ENCODE measurements at places on chromosomes 7 and 10.

DNA sequence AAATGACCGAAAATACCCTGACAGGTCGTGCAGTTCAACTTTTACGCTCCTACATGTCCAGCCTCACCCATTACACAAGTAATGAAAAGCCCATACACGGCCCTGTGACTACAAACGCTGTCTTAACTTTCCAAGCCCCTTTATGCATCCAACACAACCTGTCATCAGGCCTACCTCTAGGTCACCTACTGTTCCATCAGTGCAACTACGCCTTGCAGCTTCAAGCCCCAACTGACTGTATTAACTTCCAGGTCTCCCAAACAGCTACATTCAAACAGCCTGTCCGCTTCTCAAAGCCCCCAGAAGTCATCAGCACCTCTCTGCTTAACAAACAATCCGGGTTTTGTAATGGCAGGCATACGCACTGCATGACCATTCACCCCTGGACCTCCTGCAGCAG lies 19.2 kb downstream of the ZNF107 start:
- DNase-seq, result no peak

DNA sequence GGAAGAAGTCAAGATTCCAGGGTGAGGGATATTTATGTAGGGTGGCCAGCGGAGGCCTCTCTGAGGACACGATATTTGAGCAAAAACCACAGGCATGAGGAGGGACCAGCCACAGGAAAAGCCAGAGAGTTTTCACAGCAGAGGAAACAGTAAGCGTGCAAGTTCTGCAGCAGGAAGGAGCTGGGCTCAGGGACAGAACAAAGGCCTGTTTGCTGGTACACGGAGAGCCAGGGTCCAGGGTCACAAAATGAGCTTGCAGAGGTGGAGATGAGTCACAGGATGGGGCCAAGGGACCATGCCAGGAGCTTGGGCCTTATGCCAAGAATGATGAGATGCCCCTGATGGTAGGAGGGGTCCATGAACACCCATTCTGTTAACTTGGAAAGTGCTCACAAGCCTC lies 283.5 kb downstream of the PLXNA4 start:
- no peak for DNase-seq

DNA sequence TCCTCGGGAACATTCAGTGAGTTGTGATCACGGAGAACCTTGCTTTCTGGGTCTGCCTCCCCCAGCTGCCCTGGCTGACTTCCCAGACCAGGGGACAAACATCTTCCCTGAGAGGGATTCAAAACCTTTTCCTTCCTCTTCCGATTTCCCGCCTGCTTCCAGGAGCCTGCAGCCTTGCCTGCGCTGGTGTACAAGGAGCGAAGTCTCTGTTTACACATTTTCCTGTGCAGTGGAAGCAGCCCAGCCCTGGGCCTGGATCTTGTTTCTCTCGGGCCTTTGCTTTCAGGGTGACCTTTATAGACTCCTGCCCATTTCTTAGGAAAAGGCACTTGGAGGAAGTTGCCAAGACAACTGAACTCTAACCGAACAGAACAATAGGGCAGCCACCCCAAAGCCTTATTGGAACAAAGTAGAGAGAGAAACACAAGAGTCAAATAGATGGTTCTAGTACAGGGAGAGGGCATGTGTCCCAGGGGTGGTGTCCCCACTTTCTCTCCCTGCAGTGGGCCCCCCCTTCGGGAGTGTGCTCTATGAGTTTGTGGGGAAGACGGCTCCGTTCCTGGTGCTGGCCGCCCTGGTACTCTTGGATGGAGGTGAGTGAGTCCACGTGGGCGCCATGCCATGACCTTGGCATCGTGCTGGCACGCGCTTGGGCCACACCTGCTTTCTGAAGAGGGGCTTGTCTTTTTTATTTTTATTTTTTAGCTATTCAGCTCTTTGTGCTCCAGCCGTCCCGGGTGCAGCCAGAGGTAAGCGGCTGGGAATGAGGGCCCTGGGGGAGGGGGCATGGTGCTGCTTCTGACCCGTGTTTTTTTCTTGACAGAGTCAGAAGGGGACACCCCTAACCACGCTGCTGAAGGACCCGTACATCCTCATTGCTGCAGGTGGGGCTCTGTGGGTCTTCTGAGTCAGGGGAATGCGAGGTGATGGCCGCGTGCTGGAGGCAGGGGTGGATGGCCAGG lies 14.1 kb downstream of the SLC18A2 start:
- no peak for DNase-seq

DNA sequence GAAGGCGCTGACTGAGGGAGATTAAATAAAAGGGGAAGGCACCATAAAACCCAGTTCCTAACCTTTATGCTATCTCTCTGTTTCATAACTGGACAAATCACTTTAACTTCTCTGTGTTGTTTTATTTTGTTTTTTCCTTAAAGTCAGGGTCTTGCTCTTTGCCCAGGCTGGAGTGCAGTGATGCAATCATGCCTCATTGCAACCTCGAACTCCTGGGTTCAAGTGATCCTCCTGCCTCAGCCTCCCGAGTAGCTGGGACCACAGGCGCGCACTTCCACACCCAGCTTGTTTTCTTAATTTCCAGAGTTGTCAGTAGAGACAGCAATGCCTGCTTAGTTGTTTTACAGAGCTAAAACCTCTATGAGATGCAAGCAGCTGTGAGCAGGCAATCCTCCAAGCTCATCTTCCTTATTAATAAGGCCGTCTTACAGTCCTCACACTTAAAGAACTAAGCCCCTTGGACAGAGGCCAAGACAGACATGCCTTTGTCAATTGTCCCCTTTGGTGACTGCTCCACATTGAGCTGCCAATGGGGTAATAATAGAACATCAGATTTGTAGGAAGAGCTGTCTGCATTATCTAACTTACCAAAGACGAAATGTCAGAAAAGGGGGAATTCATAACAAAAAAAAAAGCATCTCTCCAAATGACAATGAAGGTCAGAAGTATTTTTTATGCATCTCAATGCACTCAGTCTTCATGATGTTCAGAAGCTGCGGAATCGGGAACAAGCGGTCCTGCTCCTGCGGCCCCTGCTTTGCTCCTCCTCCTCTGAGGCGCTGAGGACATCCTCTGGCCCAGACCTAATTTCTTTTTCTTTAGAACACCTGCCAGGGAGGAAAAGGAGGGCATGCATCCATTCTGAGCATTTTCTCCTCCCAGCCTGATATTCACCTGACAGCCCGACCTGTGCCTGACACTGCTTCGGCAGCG lies 62.7 kb upstream of the RNF32 start:
- DNase-seq, result no peak

- no peak for DNase-seq
Measured at GRCh38 chr7:118152654-118153053, 31.3 kb upstream of the LSM8 start.

GRCh38 chr10:95394161-95394880 lies 103.5 kb upstream of the PDLIM1 start:
- DNase-seq, result no peak

DNA sequence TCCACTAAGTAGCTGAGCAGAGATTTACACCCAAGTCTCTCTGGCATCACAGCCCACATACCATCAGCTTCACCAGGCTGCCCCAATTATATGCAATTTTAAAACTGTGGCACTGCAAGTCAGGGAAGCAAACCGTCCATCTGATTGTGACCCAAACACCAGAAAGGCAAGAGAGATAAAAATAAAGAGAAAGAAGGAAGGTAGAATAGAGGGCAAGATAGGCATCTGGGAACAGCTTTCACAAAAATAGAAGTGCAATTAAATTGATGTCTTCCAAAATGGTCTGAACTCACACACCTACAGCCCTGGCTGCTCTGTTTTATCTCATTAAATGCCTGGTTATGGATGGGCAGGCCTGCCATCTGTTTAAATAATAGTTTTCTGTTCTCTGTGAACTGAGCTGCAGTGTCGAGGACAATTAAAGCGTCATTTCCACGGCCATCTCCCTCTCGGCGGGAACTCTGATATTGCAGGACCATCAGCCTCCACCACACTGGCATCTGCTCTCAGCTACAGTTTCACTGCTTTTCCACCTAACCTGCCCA lies 509.1 kb downstream of the INHBA start:
- DNase-seq, result no peak

- no peak for DNase-seq
Measured at GRCh38 chr7:74483402-74484336, 30.0 kb downstream of the GTF2IRD1 start.

DNA sequence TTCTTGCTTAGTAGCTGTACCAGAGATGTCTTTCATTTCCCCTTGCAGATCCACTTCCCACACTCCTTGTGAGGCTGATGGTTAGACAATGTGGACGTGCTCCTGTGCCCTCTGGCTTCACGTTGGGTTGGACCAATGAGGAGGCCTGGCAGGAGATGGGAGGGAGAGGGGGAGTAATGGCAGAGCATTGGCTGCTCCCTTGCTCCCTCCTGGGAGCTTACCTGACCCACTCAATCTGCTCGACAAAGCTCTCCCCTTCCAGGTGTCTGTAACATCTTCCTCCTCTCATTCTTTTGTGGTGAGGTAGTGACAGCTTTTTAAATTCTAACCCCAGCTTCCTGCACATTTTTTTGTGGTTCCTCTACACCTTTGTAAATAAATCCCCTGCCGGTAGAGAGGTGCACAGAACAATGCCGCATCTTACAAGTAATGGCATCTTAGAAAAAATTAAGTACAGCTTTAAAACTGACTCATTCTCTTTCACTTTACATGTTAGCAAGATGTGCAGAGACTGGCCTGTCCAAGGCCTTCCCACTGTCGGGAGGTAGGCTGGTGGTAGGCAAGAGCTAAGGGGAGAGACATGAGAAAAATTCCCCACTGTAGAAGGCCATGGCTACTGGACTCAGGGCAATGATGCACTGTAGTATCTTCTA lies 134.3 kb downstream of the HTR7 start:
- no peak for DNase-seq

DNA sequence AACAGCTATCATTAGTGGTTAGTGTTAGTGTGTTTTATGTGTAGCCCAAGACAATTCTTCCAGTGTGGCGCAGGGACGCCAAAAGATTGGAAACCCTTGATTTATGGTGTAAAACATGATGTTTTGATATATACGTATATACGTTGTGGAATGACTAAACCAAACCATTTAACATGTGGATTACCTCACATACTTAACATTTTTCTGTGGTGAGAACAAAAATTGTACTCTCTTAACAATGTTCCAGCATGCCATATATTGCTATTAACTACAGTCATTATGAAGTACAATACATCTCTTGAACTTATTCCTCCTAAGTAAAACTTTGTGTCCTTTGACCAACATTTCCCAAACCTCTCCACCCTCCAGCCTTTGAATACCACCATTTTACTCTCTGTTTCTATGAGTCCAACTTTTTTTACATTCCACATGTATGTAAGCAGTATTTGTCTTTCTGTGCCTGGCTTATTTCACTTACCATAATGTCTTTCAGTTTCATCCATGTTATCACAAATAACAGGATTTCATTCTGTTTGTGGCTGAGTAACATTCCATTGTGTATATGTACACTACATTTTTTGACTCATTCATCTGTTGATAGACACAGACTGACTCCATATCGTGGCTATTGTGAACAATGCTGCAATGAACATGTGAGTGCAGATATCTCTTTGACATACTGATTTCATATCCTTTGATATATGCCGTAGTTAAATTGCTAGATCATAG lies 42.2 kb upstream of the MAGI2 start:
- no peak for DNase-seq

GRCh38 chr7:74722153-74722552 lies 51.7 kb upstream of the NCF1 start:
- DNase-seq, result no peak

DNA sequence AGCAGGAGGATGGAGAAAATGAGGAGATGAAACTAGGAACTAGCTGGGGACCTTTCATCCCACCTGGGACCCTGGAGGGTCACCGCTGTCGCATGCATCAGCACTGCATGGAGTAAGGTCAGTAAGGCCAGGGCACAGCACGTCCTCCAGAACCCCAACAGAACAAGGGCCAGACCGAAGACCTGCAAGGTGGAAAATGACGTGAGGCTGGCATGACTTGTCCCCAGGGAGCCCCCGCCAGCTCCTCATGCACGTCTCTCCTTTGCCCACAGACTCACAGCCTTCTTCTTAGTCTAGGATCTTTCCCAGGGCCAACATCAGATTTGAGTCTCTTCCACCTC lies 4.7 kb downstream of the ZNF488 start:
- DNase-seq, result no peak

- no peak for DNase-seq
Measured at GRCh38 chr7:32335107-32335506, 155.1 kb downstream of the LSM5 start.

DNA sequence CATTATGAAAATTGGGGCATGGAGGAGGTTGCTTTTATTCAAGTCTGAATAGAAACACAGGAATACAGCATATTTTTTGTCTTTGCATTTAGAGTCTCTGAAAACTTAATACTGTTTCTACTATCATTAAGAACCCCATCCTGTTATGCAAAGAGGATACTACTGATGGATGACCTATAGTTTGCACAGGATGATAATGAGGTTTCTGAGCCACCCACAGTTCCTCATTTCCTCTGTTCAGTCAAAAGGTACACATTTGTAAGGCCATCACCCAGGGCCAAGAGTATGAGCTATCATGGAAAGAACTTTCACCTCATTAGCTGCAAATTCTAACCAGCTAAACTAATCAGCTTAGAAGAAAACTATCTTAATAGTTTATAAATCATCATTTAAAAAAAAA lies 213.0 kb upstream of the CHRM2 start:
- DNase-seq, result no peak

GRCh38 chr10:123136806-123137642 lies 1.3 kb downstream of the HMX3 start:
- no peak for DNase-seq

DNA sequence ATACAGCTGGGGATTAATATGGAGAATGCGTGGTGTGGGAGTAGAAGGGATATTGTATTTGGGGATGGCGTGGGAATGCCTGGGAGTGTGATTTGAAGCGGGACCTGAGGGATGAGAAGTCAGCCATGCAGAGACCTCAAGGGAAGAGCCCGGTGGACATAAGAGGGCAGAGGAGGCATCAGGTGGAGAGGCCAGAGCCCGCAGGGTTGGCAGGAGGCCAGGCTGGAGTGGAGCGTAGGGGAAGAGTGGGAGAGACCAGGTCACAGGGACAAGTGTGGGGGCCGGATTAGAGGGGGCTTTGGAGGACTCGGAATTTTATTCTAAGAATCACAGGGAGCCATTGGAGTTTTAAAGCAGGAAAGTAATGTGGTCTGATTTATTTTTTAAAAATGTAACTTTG lies 2.0 kb downstream of the NDUFB2 start:
- no peak for DNase-seq

GRCh38 chr10:115914475-115914874 lies 358.5 kb downstream of the GFRA1 start:
- no peak for DNase-seq

GRCh38 chr7:40674316-40674715 lies 539.5 kb downstream of the SUGCT start:
- DNase-seq, result no peak

DNA sequence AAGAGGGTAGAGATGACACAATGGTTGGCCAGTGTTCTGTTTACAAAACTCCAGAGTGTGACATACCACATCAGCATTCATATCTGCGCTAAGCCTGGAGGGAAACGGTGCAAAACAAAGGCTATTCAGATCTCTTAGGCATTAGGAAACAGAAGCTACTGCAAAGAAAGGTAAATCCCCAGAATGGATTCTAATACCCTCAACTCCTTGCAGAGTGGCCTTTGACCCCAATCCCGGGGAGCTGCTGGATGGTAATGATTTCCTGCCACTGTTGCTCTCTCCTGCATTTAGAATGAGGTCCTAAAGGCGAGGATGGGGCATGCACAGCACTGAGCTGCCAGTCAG lies 65.2 kb downstream of the AOAH start:
- no peak for DNase-seq
